Mesothelial cell of epicardium (in vitro differentiated cells): ENCODE measurements at places on chromosomes 11 and 22. TPM values are rescaled to one million over a fixed set of nuclear protein-coding genes. Genes with fewer than 3 reads are reported as not detected.

The GP1BB gene
- total RNA-seq: 1.4 to 5.7 TPM (median 4.4 TPM) in 3 replicates

DNA sequence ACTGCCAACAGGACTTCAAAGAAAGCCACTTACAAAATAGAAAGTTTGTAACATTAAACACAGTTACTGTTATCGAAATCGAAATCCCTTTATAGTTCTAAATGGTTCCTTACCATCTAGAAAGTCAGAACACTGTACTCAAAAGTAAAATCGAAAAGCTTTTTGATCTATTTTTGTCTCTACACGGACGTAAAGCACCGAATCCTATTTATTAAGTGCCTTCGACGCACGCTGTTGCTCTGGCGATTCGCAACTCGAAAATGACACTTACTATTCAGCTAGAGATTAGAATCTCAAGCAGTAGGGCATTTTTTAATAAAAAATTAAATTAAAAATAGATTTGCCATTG is 78.3 kb downstream of the LARGE1 start:
- peaks cover 24% of the 10 kb centered on the region for H3K4me1 ChIP-seq
- no peak overlapping the region for H3K27ac ChIP-seq
- no peak overlapping the region for H3K4me3 ChIP-seq

DNA sequence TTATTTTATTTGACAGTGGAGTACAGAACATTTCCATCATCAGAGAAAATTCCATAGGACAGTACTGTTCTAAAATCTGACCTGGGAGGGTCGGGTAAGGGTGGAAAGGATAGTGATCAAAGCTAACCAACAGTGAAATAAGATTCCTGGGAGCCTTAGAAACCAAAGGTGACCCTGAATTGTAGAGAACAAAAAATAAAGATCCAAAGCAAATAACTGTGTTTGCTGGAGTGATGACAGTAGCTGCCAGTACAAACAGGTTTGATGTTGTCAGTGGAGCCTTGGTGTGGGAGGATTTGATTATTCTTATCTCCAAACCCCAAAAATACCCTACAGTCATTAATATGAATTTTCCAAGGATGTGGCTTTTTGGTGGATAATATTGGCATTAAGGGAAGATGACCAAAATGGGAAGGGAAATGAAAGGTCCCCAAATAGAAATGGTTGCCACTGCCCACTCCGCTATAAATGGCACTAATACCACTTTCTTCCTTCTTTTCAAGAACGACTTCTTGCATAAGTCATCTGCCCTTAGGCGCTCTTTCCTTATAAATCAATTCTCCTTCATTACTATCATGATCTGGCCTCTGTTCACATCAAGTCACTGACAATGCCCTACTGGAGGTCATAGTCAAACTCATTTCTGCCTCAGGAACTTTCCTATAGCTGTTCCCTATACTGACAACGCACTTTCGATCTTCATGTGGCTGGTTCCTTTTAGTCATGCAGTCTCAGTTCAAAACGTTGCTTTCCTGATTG is 44.4 kb downstream of the EHF start:
- H3K27ac ChIP-seq: no peak overlapping the region
- peaks cover 13% of the 10 kb centered on the region for H3K27me3 ChIP-seq
- DNase-seq: no peak
- no peak overlapping the region for H3K4me3 ChIP-seq

DNA sequence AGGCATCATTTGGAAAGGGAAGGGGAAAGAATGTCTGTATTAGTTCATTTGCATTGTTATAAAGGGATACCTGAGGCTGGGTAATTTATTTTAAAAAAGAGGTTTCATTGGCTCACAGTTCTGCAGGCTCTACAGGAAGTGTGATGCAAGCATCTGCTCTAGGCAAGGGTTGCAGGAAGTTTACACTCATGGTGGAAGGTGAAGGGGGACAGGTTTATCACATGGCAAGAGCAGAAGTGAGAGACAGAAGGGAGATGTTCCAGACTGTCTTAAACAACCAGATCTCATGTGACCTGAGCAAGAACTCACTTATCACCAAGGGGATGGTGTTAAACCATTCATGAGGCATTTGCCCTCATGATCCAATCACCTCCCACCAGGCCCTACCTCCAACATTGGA is 90.6 kb downstream of the CCDC83 start:
- no peak overlapping the region for H3K27ac ChIP-seq
- H3K4me3 ChIP-seq: no peak overlapping the region
- no peaks in the 10 kb centered on the region for H3K36me3 ChIP-seq

- no peak for DNase-seq
- no peaks in the 10 kb centered on the region for H3K4me1 ChIP-seq
- no peak overlapping the region for H3K4me3 ChIP-seq
- peaks cover 9% of the 10 kb centered on the region for H3K27me3 ChIP-seq
These were observed 90.6 kb downstream of the GAB4 start for GRCh38 chr22:16917144-16918003.

DNA sequence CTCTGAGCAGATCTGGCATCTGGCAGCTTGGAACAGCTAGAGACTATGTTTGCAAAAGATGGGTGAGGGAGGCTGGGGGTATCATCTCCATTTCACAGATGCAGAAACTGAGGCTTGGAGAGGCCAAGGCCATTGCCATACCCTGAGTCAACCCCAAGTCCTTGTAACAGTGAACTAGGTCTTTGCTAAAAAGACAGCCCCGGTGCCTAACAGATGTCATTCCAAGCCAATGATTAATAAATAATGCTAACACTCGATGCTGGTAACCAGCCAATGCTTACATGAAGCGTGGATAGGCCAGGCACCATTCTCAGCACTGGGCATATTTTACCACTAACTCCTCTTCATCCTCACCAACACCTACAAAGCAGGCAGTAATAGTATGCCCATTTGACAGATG is 164.0 kb downstream of the MN1 start:
- peaks cover 12% of the 10 kb centered on the region for H3K4me1 ChIP-seq
- H3K36me3 ChIP-seq: no peaks in the 10 kb centered on the region
- no peak overlapping the region for H3K27ac ChIP-seq

- no peaks in the 10 kb centered on the region for H3K4me1 ChIP-seq
- H3K4me3 ChIP-seq: no peak overlapping the region
- H3K27me3 ChIP-seq: peaks cover 32% of the 10 kb centered on the region
- no peak overlapping the region for H3K27ac ChIP-seq
These were observed 55.2 kb upstream of the MYEOV start for GRCh38 chr11:69238573-69239351.

The PRODH gene
- 1.7 to 2.5 TPM (median 2.1 TPM) in 3 replicates for total RNA-seq

DNA sequence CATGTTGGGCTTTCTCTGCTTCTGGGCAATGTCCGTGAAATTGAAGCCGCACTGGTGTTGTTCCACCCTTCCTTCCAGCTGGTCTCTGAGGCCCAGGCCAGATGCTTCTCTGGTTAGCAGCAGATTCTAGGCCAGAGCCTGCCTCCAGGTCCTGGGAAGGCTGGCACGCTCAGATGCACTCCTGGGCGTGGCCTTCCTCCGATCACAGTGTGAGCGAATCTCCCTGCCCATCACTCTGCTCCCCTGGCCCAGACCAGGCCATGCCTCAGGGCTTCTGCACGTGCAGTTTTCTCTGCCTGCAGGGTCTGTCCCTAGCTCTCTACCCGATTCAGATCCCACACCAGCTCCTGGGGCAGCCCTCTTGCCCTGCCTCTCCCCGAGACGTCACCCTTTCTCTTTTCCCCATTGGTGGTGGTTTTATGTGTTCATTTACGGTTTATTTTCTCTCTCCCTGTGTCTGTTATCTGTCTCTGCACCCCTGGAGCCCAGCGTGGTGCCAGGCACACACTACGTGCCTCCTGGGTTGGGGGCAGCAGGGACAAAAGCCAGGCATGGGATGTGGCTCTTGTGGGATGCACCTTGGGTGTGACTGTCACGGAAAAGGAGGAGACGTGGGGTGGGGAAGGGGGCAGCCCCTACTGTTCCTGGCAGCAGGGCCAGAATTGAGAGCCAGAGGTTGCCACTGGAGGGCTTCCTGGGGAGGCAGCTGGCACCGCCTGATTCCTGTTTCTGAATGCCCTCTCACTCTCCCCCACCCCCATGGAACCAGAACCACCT is 66.0 kb downstream of the KCNQ1 start:
- no peak overlapping the region for H3K4me3 ChIP-seq
- no peaks in the 10 kb centered on the region for H3K36me3 ChIP-seq
- peaks cover 46% of the 10 kb centered on the region for H3K27me3 ChIP-seq
- peak; percentile 26 for DNase-seq
- H3K27ac ChIP-seq: no peak overlapping the region

The PRG3 gene
- not detected in 3 replicates for total RNA-seq

DNA sequence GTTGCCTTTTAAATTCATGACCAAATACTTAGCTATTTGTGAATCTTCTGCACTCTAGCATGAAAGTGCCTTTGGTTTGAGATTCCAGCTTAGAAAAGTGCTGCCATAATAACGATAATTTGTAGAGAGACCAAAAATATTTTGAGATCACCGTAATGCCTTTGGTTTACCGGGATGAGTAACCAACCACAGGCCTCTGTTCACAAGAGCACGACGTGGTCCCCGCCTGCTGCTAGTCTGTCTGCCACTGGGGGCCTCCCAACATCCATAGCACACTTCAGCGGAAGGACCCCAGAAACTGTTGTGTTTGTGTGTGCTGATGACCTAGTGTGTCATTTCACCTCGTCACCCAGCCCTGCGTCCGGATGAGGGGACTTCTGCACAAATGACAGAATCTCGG is 67.0 kb upstream of the RASSF10 start:
- no peaks in the 10 kb centered on the region for H3K27me3 ChIP-seq
- peaks cover 49% of the 10 kb centered on the region for H3K36me3 ChIP-seq
- no peak overlapping the region for H3K27ac ChIP-seq
- DNase-seq: no peak
- no peak overlapping the region for H3K4me3 ChIP-seq

GRCh38 chr11:1883346-1884302 is 8.1 kb downstream of the PRR33 start:
- no peak overlapping the region for H3K4me3 ChIP-seq
- H3K36me3 ChIP-seq: no peaks in the 10 kb centered on the region
- peaks cover 2% of the 10 kb centered on the region for H3K27me3 ChIP-seq
- peak; percentile 10 for DNase-seq

- no peak overlapping the region for H3K4me3 ChIP-seq
- H3K27me3 ChIP-seq: no peaks in the 10 kb centered on the region
- H3K4me1 ChIP-seq: peaks cover 12% of the 10 kb centered on the region
- no peak for DNase-seq
- H3K36me3 ChIP-seq: peaks cover 38% of the 10 kb centered on the region
- H3K27ac ChIP-seq: no peak overlapping the region
These were observed 79.4 kb upstream of the NARS2 start for GRCh38 chr11:78654071-78654470.

DNA sequence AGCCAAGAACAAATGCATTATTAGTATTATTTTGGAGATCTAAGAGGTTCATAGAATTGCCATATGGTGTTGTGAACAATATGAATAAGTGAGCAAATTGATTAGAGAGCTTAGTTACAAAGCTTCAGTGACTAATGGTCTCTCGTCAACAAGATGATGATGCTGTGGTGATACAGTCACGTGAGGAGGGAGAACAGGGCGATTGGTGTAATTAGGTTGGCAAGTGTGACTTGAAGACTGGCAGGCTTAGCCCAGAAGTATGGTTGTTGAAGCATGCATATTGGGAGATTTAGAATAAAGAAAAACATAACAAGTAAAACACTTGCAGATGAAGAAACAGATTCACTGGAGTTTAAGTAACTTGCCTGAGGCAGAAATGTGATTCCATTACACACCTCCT is 100.6 kb upstream of the SORL1-AS1 start:
- peaks cover 3% of the 10 kb centered on the region for H3K36me3 ChIP-seq
- no peaks in the 10 kb centered on the region for H3K4me1 ChIP-seq
- no peak overlapping the region for H3K27ac ChIP-seq
- H3K27me3 ChIP-seq: no peaks in the 10 kb centered on the region
- no peak for DNase-seq
